ENCODE measurements at places on chromosomes 1 and 21.

GRCh38 chr1:210251680-210252490 lies 19.3 kb downstream of the SERTAD4 start:
- DNase-seq = no peak

DNA sequence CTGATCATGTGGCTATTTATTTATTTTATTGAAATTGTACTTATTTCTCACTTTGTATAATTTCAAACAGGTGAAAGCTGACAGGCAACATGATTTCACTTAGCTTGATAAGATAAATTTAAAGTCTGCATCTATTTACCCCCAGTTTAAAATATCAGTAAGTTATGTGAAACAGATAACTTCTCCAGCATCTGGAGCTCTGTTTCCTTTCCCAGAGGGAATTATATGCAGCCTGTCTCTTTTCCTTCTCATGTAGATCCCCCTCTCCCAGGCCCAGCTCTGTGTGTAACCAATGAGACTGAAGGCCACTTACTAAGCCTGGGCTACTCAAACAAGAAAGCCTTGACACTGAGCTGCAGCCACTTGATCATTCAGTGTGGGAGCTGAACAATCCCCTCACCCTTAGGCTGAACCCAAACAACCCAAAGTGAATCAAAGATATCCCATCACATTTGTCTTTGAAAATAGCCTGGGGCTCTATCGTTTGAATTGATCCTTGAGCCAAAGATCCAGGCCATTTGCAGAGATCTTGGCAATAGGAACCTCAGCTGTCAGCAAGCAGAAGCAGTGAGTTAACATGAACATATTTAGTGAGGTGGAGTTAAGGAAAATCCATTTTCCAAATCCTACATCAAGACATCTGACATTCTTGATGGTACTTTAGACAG lies 383.9 kb downstream of the TGFB2 start:
- DNase-seq = no peak

DNA sequence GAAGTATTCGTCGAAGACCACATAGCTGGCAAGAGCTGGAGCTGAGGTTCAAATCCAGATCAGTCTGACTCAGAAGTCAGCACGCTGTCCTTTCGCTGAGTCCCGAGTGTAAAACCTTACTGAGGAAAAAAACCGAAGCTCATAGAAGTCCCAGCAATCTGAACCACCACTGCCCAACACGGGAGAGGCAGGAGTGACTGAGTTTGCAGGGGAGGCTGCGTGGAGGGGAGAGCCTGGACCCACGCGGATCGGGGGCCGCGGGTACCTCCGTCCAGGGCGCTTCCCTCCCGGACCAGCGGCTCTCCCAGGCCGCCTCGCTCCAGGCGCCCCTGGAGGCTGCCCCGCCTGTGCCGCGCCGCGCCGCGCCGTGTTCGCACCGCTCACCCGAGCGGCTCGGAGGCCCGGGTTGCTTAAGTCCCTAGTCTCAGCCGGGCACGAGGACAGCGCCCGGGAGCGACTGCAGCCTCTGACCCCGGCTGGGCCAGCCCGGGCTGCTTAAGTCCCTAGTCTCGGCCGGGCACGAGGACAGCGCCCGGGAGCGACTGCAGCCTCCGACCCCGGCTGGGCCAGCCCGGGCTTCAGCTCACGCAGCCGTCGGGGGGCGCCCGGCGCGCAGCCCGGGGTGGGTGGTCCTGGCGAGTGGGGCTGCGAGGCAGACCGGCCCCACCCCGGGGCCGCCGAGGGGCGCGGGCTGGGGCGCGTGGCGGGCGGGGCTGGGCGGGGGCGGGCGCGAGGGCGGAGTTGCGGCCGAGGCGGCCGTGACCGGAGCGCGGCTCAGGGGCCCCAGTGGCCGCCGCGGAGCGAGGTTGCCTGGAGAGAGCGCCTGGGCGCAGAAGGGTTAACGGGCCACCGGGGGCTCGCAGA lies at the start of gene ADAMTSL4:
Gene ADAMTSL4 (plus strand): TSS at position 777 of the 864 bp plus-strand sequence. CDS start 2,881 bp downstream, outside the sequence.
- no peak for DNase-seq

GRCh38 chr21:34550182-34550799 lies 38.3 kb upstream of the KCNE1 start:
- no peak for DNase-seq

DNA sequence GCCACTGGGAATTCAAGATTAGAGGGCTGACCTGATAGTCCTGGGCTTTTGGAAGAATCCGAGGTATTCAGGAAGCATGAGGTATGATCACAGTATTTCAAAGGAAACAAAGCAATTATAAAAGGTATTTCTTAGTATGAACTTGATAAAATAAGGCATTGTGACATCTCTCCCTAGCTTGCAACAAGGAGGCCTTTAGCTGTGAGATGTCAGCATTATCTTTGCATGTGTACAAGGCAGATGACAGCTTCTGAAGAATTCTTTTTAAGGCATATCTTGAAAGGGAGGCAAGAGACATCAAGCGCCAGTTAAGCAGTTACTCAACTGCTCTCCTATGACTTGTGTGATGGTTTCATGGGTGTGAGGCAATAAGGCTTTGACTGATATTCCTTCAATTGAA lies 1123.7 kb downstream of the PLA2G4A start:
- DNase-seq = no peak

DNA sequence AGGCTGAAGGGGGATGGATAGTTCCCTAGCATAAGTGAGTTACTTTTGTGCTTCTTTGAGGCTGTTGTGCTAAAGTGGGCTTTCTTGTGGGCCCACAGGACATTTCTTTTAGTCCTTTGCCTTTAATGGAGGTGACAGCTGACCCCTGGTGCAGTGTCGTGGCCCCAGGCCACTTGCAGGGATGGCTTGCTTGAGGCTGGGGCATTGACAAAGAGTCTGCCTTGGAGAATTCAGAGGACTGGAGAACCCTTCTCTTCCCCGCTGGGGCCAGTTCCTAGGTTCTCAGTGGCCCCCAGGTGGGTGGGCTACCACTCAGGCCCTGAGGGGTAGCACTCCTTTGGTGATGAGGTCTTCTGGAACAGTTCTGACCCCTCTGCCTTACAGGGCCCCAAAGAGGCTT lies 12.8 kb downstream of the ABCG1 start:
- no peak for DNase-seq

DNA sequence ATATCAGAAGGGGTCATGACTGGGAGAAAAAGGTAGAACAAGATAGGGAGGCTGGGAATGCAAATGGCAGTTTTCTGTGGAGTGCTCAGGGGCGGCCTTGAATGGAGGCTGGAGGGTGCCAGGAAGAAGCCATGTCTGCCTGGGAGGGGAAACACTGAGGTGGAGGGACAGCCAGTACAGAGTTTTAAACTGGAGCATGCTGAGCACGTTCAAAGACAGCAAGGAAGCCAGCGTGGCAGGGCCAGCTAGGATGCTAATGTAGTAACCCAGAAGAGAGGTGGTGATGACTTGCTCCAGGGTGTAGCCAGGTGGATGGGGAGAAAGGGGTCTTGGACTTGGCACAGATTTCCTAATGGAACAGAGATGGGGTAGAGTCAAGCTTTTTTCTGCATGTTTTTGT lies 445.8 kb upstream of the VAMP3 start:
- no peak for DNase-seq

GRCh38 chr1:10813799-10814198 lies 17.4 kb upstream of the CASZ1 start:
- DNase-seq = no peak

DNA sequence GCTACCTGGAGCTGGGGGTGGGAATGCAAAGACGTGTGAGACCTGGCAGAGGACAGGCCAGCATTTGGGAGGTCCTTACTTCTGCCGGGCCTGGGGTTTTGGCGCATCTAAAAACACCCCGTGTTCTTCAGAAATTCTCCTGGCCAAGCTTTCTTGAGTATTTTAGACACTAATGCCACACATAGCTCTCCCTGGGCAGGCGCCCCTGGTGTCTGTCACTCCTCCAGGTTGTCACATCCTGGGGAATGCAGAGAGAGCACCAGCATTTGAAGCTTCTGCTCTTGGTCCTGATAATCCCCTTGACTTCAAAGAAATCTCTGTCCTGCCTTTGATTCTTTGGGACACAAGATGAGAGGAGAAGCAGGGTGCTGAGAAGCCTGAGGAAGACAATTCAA lies 6.0 kb downstream of the CAPN9 start:
- DNase-seq = no peak

GRCh38 chr21:42676808-42677207 lies 23.4 kb downstream of the PDE9A start:
- no peak for DNase-seq

DNA sequence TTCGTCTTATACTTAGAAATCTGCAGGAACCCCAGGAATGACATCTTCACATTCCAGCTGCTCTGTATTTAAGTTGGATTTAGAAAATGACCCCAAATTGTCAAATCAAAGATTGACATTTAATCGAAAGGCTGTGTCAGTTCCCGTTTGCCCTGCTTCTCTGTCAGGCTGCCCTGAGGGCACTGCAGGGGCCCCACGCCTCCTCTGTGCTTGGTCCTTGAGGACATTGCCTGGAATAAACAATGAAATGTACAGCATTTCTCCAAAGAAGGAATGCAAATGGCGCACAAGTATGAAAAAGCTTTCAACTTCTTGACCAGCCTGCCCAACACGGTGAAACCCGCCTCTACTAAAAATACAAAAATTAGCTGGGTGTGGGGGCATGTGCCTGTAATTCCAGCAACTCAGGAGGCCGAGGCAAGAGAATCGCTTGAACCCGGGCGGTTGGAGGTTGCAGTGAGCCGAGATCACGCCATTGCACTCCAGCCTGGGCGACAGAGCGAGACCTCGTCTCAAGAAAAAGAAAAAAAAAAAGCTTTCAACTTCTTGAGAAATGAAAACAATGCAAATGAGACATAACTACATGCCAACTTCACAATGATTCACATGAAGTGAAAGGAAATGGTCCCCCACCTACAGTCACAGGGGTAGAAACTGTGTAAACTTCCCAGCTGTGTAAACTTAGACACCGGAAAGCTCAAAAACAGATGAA lies 3.0 kb downstream of the TMPRSS3 start:
- DNase-seq = peak; percentile 57

- DNase-seq = no peak
Observed at GRCh38 chr1:46747683-46748288, 28.9 kb upstream of the EFCAB14 start.

GRCh38 chr1:237713916-237714315 lies 176.8 kb downstream of the ZP4 start:
- DNase-seq = no peak

- no peak for DNase-seq
Observed at GRCh38 chr1:209103092-209103491, 480.4 kb upstream of the CAMK1G start.

DNA sequence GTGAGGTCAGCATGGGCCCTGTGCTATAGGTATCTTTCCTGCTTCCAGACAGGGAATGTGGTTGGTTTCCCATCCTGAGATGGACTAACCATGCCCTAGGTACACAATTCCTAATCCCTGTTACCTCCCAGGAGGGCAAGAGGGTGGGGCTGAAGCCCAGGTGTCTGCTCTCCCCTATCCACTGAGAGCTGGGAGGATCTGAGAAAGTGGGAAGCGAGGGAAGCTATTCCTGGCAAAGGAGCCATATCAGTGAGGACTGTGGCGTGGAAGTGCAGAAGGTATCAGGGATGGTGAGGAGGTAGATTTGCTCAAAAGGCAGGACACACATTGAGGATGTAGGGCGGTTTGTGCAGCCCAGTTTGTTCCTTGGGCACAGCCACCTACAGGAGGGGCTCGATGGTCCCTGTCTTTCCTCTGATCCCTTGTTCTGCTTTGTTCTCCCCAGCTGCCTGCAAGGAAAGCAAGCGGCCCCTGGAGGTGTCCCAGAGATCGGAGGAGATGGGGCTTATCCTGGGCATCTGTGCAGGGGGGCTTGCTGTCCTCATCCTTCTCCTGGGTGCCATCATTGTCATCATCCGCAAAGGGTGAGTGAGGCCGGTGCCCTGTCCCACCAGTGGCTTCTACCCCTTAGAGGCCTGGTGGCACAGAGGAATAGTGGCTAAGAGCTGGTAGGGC lies 48.1 kb downstream of the PTPRU start:
- no peak for DNase-seq

- no peak for DNase-seq
Observed at GRCh38 chr1:189851806-189852367, 625.8 kb downstream of the BRINP3 start.

DNA sequence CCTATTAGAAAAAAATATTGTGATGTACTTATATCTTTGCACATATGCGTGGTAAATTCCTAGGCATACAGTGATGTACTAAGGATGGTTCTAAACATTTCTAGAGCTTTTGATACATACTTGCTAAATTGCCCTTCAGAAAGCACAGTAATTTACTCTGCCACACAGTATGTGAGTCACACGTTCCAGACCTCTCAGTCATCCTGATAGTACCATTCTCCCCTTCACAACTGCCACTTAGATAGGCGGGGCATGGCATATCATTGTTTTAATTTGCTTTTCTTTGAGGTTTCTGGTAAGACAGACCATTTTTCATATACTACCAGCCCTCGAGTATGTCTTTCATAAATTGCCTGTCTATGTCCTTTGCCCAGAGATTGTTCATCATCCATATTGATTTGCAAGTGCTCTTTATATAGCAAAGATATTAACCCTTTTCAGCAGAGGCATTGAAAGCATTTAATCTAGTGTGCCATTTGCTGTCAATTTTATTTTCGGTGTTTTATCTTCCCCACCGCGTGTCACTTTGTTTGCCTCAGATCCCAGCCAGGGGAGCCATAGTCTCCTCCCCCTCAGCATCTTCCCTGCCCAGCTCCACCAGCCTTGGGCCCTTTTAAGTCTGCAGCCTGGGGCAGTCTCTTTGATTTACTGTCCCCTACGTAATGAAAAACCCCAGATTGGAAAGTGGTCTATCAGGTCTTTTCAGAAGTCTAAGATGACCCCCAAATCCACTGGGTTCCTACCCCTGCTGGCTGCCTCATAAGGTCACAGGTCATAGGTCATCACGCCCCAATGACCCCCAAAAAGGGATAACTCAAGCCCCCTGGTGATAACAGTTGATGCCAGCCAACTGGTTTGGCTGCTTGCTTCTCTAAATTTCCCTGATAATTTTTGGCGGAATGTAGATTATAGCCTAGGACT lies 11.8 kb upstream of the PAX7 start:
- no peak for DNase-seq

DNA sequence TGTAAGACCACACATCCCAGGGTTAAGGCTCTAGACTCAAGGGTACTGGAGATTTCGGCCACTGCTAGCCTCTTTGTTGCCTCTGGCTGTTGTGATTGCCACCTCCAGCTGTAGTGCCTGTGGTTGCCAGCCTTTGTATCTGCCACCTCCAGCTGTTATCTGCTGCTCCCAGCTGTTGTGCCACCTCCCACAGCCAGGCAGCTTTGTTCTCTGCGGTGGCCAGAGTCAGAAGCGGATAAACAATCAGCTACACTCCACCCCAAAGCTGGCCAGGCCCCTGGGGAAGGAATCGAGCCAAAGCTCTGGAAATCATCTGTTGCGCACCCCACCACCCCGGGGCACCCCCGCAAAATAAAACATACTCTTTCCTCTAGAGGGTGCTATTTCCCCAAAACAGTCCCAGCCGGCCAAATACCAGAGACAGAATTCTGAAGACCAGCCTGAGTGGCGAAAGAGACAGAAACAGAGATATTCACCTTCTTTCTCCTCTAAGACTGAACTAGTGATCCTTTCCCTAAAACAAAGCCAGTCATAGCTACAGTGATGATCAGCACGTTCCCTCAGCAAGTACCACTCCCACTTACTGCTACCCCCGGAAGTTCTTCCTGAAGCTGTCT lies 14.8 kb upstream of the PIGM start:
- DNase-seq = peak; percentile 51

GRCh38 chr1:42144711-42145388 lies 8.4 kb upstream of the GUCA2B start:
- DNase-seq = no peak
